Cardiac fibroblast (primary cell): ENCODE measurements at places on chromosomes 5 and 9.

DNA sequence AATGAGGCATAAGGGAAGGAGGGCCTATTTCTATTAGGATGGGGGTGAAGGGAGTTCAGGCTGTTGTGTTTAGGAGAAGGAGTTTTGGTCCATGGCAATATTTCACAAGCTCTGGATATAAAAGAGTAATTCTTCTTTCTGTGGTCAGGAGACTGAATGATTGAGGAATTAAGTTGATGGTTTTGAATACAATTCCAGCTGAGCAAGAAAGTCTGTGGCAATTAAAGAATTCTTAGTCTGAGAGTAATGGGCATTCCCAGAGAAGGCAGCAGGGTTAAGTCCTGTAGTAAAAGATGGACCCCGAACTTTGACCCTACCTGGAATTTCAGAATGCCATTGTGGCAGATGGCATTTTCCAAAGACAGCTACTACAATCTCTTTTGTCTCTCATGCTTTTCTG lies 202.6 kb downstream of the TLE4 start:
- no peak for DNase-seq

DNA sequence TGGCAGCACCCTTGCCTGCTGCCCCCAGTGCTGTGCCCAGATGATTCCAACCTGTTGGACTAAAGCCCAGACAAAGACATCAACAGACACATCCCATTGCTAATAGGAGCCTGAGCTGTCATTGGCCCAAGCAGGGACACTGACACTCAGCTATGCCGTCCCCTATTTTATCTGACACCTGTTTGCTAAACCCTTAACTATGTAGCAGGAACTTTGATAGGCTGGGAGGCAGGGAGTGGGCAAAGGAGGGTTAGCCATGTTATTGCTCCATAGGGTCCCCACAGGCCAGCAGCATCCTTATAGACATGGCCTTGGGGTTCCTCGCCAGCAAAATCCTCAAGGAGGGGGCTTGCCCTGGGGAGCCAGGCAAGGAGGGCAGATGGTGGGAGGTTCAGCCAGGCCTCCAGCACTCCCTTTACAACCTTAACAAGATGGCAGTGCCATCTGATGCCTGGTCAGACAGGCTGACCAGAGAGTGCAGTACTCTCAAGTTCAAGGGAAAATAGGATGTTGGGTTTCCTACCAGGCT lies 50.4 kb upstream of the CDKN2AIPNL start:
- no peak for DNase-seq

DNA sequence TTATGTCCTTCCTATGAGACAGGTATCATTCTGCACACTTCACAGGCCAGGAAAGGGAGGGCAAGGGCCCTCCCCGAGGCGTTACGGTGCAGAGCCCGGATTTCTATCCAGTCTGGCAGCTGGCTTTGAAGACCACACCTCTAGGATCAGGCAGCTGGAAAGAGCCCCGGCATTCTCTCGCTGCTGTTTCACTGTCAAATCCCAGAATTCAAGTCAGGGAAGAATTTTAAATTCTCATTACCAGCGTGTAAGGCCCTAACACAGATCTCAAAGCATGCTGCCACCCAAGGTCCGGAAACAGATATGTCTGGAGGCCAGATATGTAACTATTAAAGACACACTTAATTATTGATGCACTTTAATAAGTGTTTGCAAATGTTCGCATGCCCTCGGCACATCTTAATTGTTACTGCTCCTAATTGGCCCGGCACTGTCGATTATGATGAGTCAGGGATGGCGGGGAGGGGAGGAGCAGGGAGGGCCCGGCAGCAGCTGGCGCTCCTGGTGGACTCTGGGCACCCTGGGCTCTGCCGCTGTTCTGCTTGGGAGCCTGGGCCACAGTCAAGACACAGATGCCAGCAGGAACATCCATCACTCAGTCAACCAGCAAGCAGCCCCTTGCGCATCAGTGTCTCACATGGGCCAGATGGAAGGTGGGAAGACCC lies 76.3 kb upstream of the BARHL1 start:
- DNase-seq, result no peak

DNA sequence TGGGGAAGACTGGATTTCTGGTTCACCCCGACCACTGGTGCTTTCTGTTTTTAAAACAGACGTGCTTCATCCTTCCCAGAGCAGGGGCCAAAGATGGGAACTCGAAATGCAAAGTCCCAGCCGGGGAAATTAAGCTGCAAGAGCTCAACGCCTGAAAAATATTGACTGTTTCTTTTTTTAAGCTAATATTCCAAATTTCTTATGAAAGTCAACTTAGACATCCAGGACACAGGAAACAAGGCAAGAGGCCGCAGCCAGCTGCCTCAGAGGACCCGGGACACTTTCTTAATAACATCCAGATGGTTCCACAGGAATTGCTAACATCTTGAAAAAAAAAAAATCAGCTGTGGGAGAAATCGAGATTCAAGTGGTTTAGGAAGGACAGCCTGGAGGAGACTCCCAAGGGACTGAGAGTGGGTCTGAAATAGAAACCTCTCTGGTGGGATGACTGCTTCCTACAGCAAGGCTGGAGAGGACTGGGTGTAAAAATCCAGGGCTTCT lies 144.9 kb downstream of the FGF1 start:
- DNase-seq, result peak; percentile 77

GRCh38 chr9:94632737-94633136 lies 6.6 kb downstream of the FBP1 start:
- DNase-seq, result no peak

- no peak for DNase-seq
These were observed 119.7 kb upstream of the NIPBL start for GRCh38 chr5:36756848-36757247.

DNA sequence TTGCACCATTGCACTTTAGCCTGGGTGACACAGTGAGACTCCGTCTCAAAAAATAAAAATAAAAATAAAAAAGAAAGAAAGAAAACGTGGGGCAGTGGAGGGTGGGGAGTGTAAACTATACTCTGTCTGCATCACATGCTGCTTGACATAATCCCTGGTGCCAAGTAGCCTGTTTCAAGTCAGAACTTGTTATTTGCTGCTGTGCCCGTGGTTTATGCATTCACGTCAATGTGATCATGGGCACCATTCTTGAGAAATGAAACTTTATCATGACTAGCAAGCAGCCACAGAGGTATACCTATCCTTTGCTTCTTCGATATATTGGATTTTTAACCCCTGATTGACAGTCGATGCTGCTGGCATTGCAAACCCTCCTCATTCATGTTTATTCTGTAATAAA lies 4.1 kb upstream of the SMU1 start:
- no peak for DNase-seq

- peak; percentile 53 for DNase-seq
These were observed 20.0 kb downstream of the JMY start for GRCh38 chr5:79255786-79256557.

GRCh38 chr5:42581845-42582244 lies 158.6 kb downstream of the GHR start:
- no peak for DNase-seq

DNA sequence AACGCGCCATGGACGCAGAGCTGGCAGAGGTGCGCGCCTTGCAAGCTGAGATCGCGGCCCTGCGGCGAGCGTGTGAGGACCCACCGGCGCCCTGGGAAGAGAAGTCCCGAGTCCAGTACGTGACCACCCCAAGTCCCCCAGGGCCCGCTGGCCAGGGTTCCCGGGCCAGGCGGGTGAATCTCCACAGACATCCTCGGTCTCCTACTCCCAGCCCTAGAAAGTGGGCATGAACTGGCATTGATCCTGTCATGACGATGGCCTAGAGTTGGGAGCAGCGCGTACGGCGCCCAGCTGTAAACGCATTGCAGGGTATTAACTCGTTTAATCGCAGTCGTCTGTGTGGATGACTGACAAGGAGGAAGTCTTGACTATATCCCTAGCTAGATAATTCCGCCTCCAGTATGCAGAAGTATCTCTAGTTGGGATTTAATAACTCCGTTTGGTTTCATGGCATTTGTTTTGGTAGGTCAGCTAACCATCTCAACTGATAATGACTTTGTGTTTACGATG lies 293 bp downstream of the CENPP start:
- no peak for DNase-seq

- DNase-seq, result peak; percentile 85
These were observed 9.6 kb upstream of the BICD2 start for GRCh38 chr9:92774274-92774673.
